Vein endothelial cell (primary cell): ENCODE measurements at places on chromosomes 7 and 10. TPM values are rescaled to one million over a fixed set of nuclear protein-coding genes. Genes with fewer than 3 reads are reported as not detected.

Gene SKIDA1
- 0.67 and 0.98 TPM in 2 replicates for total RNA-seq

Gene SPAM1
- total RNA-seq, result not detected in 2 replicates

Gene CXCL12
- total RNA-seq, result 6.5 and 25.6 TPM in 2 replicates

Gene SHTN1
- total RNA-seq, result 7.1 and 8.5 TPM in 2 replicates

Gene TMEM273
- 4.6 and 24.1 TPM in 2 replicates for total RNA-seq

Gene TRPV5
- 0.10 TPM in 1 of 2 replicates, not detected in the other for total RNA-seq

Gene DLX5
- total RNA-seq, result not detected in 2 replicates

Gene CCAR1
- total RNA-seq, result 53.2 and 70.9 TPM in 2 replicates

Gene RPA3
- total RNA-seq, result 13.5 and 13.7 TPM in 2 replicates

Gene TAS2R4
- 0.98 and 1.9 TPM in 2 replicates for total RNA-seq

Gene SORCS3
- total RNA-seq, result under 0.01 TPM in 2 replicates

Gene IFIT1
- total RNA-seq, result 1.3 and 1.6 TPM in 2 replicates

Gene CDC14C
- total RNA-seq, result not detected in 2 replicates

Gene IFIT1B
- total RNA-seq, result not detected in 2 replicates

Gene PLXNA4
- total RNA-seq, result 33.2 and 50.6 TPM in 2 replicates

Gene NEUROG3
- not detected in 2 replicates for total RNA-seq

Gene TCERG1L
- total RNA-seq, result not detected in 2 replicates

Gene OR2A42
- not detected in 2 replicates for total RNA-seq

Gene ACSM6
- total RNA-seq, result not detected in 2 replicates

Gene ATOH7
- total RNA-seq, result not detected in 2 replicates

Gene ACSL5
- 18.3 and 26.7 TPM in 2 replicates for total RNA-seq

Gene NPY4R2
- total RNA-seq, result not detected in 2 replicates

Gene SLC13A1
- total RNA-seq, result not detected in 2 replicates

Gene BTAF1
- 35.9 and 36.2 TPM in 2 replicates for total RNA-seq

Gene HHEX
- total RNA-seq, result 65.0 and 71.9 TPM in 2 replicates

Gene SNCG
- total RNA-seq, result 53.1 and 60.4 TPM in 2 replicates

Gene SH2D4B
- under 0.01 and 0.10 TPM in 2 replicates for total RNA-seq

Gene CNPY1
- total RNA-seq, result not detected in 2 replicates

Gene PNLIPRP2
- total RNA-seq, result not detected in 2 replicates

Gene RBM20
- total RNA-seq, result under 0.01 and 0.10 TPM in 2 replicates

Gene TRIM73
- 0.98 and 1.2 TPM in 2 replicates for total RNA-seq

Gene PRSS37
- total RNA-seq, result not detected in 2 replicates

Gene NRCAM
- 62.4 and 85.1 TPM in 2 replicates for total RNA-seq

Gene CHRM2
- 0.19 TPM in 1 of 2 replicates, not detected in the other for total RNA-seq

Gene GRID2IP
- total RNA-seq, result not detected in 2 replicates

Gene CCDC126
- total RNA-seq, result 14.9 and 16.7 TPM in 2 replicates

Gene FZD8
- 36.8 and 60.8 TPM in 2 replicates for total RNA-seq

Gene SRRT
- 47.6 and 59.8 TPM in 2 replicates for total RNA-seq

Gene PCDH15
- under 0.01 and 0.19 TPM in 2 replicates for total RNA-seq

Gene AOAH
- 0.10 and 0.65 TPM in 2 replicates for total RNA-seq

Gene MSS51
- 1.6 TPM in 2 replicates for total RNA-seq

Gene TFR2
- under 0.01 and 0.38 TPM in 2 replicates for total RNA-seq

Gene SPDYE8
- total RNA-seq, result not detected in 2 replicates

Gene TMEM139
- total RNA-seq, result not detected in 2 replicates

Gene TAS2R40
- total RNA-seq, result not detected in 2 replicates

Gene SPOCK2
- total RNA-seq, result 0.96 and 0.98 TPM in 2 replicates

Gene HOGA1
- total RNA-seq, result 0.33 and 0.38 TPM in 2 replicates

Gene GIMAP1
- total RNA-seq, result 13.8 and 14.4 TPM in 2 replicates

Gene GPR26
- not detected in 2 replicates for total RNA-seq

Gene PIK3CG
- total RNA-seq, result 8.8 and 17.3 TPM in 2 replicates

Gene C10orf90
- not detected in 2 replicates for total RNA-seq

Gene RADIL
- 0.48 and 0.65 TPM in 2 replicates for total RNA-seq

Gene ELMO1
- total RNA-seq, result 60.1 and 68.5 TPM in 2 replicates

Gene ABCB4
- not detected in 2 replicates for total RNA-seq

Gene MLXIPL
- not detected in 2 replicates for total RNA-seq

Gene ATRNL1
- under 0.01 and 0.10 TPM in 2 replicates for total RNA-seq

Gene RP9
- total RNA-seq, result 13.4 and 14.4 TPM in 2 replicates

Gene SEMA3C
- total RNA-seq, result 0.33 and 0.38 TPM in 2 replicates

Gene NPFFR1
- total RNA-seq, result not detected in 2 replicates

Gene KCNIP2
- 0.96 and 0.98 TPM in 2 replicates for total RNA-seq
